ENCODE measurements at places on chromosomes 11 and 22.

DNA sequence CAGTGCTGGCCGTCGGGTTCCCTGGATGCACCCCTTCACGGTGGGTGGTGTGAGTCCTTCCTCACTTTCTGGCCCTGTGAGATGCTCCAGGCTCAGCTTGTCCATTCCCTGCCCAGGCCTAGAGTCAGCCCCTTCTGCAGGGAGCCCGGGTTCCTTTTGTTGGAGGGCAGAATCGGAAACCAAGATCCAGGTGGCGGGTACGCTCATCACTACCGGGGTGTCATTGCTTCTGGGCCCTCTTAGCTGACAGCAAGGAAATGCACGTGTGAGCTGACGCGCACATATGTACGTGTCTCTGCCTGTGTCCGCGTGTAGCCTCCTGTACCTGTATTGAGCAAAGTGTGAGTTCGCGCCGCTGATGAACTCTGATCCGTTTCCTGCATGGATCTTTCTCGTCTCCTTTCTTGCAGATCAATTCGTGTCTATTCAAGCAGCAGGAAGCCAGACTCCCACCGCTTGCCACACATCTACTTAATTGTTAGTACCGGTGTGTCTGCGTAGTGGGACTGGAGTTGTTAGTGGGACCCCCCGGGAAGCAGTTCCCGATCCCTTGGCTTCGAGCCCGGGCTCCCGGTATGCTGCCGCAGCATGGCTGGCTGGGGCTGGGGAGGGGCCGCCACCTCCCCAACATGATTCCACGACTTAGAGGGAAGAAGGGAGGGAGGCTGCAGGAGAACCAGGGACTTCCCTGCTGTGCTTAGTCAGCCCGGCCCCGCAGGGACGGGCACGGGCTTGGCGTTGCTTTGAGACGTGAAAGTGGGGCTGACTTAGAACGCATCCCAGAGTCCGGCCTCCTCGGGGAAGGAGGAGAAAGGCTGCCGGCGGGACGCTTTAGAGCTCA is 35.9 kb upstream of the GRAMD4 start:
- DNase-seq, result no peak

DNA sequence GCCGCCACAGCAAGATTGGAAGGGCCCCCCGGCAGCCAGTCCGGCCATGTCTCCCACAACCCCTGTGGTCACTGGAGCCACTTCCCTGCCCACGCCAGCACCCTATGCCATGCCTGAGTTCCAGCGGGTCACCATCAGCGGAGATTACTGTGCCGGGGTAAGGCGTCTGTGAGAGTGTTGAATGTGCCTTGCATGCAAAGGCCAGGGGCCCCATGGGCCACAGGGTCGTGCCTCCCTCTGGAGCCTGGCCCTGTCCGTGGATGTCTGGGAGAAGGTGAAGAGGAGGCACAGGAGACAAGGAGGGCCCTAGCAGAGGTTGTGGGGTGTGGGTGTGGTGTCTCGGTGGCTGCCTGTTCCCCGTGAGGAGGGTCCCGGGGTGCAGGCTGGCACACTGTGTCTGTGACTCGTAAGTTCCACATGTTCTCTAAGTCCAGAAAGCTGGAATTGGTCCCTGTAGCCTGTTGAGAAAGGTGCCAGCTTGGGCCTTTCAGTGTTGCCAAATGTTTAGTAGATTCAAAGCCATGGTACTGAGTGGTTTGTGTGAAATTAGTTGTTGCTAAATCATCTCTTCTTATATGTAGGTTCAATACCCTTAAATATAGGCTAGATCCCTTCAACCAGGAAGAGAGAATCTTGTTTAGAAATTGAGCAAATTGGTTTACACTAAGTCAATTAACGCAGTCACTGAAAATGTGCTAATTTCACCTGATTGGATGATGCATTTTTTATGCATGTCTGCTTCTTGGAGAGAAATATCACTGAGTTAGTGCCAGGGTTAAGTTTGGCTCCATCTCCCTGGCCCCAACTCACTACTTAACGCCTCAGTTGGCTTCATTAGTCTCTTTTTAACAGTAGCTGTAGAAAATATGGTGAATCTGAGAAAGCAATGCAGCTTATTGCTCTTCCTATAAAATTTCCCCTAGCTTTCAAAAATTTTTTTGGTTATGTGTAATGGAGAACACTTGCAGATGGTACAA is 23.8 kb downstream of the AMPD3 start:
- no peak for DNase-seq

DNA sequence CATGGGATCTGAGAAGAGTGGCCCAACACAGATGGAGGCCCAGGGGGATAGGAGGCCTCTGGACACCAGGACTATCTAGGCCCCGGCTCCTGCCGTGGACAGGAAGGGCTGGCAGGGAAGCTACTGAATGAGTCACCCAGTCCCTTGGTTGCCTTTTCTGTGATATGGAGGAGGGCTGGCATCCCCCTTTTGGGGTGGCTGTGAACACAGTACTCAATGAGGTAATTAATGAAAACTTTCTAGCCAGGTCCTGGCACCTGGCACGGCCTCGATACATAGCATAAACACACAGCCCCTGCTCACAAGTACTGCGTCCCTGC is 163.2 kb downstream of the CHST1 start:
- no peak for DNase-seq

DNA sequence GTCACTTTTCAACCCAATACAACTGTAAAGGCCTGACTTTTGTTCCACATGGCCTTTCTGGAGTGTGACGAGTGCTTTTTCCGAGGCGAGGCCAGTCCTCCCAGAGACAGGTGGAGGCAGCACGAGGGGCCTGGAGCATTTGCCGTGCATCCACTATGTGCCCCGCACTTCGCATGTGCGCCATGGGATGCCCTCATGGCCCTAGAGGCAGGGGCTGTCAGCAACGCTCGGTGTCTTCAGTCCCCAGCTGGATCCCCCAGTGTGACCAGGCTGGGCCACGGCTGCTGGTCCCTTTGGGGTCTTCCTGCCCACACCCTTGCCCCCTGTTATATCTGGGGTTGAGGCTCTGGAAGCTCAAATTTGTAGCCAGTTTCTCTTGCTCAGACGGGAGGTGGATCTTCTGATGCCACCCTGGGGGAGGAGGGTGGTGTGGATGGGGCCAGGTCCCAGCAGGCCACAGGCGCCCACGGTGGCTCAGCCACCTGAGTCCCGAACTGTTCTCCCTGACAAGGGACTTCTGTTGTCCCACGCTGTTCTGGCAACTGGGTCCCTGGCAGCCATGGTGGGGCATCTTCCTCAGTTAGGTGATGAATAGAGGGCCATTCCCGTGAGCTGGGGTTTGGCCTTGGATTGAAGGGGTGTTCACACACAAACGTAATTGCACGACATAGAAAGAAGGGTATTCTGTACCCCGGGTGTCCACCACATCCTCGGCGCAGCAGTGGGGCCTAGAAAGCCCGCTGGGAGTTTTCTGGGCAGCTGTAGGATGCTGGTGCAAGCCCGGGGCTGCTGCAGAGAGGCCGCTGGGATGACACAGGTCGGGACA is 100.9 kb downstream of the CTTN start:
- DNase-seq, result no peak

DNA sequence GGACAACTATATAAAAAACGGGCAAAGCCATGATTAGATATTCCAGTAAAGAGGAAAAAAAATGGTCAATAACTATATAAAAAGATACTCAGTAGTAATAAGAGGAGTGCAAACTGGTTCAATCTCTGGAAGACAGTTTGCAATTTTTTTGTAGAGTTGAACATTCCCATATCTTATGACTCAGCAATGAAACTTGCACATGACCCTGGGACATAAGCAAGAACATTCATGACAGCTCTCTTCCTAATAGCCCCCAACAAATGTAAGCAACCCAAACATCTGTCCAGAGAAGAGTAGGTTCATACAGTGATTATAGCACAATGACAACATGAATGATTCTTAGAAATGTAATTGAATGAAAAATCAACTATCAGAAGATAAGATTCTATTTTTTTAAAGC is 21.8 kb upstream of the CSF2RB start:
- DNase-seq, result no peak

- no peak for DNase-seq
Measured at GRCh38 chr11:36566407-36567053, 1.3 kb upstream of the RAG1 start.

- no peak for DNase-seq
Measured at GRCh38 chr22:26229910-26230309, 60.6 kb downstream of the SEZ6L start.

DNA sequence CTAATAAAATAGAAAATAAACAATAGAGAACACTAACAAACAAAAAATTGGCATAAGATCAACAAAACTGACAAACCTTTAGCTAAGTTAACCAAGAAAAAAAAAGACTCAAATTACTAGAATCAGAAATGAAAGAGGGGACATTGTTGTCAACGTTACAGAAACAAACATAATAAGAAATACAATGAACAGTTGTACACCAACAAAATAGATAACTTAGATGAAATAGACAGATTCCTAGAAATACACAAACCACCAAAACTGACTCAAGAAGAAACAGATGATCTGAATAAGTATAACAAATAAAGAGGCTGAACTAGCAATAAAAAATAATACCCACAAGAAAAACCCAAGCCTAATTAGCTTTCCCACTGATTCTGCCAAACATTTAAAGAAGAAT is 34.7 kb upstream of the TMPRSS4 start:
- no peak for DNase-seq

Measured in stimulated activated naive CD4-positive, alpha-beta T cell (primary cell).